ENCODE measurements at places on chromosomes 1 and 21.

DNA sequence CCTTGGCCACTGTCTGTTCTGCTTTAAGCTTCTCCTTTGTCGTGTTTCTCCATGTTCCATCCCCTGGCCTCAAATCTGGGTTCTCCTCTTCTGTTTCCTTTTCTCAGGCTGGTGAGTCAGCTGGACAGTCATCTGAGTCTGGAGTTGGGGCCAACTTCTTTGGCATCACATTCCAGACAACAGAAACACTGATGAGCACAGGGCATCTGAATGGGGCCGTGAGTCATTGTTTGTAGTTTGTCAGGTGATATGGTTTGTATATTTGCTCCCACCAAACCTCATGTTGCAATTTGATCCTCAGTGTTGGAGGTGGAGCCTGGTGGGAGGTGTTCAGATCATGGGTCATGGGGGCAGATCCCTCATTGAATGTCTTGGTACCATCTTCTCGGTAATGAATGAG lies 14.3 kb upstream of the OLIG2 start:
- DNase-seq = no peak

DNA sequence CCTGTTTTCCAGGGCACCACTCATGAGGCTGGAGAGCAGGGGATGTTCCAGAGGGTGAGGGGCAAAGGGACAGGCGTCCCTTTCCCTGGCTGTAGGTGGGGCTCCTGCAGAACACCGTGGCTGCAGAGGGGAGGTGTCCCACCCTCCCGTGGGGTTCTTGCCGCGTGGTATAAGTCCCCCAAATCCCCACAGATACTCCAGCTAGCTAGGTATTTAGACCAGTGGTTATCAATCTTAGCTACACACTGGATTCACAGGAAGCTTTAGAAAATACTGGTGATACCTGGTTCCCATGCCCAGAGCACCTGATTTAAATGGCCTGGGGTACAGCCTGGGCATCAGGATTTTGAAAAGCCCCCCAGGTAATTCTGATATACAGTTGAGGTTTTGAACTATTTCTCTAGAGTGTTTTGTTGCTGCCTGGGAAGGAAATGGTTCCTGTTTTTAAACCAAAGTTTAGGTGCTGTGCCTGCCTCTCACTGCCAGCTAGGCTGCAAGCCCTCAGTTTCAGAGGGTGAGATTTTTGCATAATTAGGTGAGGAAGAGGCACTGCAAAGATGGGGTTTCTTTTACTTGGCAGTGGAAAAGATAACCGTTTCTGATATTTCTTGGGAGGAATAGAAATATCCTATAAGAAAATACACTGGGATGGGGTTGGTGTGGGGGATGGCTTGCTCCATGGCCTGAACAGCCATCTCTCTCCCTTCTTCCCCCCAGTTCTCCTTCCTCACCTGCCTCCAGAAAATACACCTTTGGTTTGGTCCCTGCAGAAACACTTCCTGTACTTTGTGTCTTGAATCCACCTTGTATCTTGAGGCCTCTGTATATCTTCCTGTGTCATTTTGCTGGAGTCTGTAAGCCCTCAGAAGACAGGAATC lies 51.7 kb downstream of the RASSF5 start:
- no peak for DNase-seq

- DNase-seq = no peak
Measured at GRCh38 chr1:155196893-155197638, 10.6 kb downstream of the THBS3 start.

GRCh38 chr1:232788235-232788872 lies 16.9 kb upstream of the MAP10 start:
- no peak for DNase-seq

DNA sequence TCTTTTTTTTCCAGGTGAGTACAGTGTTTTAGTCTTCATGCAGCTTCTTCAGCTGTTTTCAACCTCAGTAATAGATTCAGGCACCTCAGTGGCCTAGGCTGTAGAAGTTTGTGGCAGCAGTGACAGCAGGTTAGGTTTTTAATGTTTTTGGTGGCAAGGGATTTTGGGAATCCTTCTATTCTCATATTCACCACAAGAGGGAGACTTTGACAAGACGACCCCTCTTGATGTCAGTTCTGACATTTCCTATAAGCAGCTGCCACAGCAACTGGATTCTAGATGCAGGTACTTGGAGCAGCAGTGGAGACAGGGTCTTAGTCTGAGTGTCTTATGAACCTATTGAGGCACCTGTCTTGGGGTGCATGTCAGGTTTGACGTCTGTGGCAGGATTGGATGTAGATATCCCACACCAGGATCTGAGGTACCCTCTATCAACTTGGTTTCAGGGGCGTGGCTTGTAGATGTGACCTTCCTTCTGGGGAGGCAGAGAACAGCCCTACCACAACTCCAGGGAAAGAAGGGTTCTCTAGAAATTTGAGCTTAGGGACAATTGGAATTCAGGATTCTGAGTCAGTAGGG lies 1104.2 kb upstream of the TMPRSS15 start:
- no peak for DNase-seq

- no peak for DNase-seq
Measured at GRCh38 chr1:10901091-10901890, 104.8 kb upstream of the CASZ1 start.

- DNase-seq = no peak
Measured at GRCh38 chr1:19151537-19151936, 58.5 kb downstream of the UBR4 start.

DNA sequence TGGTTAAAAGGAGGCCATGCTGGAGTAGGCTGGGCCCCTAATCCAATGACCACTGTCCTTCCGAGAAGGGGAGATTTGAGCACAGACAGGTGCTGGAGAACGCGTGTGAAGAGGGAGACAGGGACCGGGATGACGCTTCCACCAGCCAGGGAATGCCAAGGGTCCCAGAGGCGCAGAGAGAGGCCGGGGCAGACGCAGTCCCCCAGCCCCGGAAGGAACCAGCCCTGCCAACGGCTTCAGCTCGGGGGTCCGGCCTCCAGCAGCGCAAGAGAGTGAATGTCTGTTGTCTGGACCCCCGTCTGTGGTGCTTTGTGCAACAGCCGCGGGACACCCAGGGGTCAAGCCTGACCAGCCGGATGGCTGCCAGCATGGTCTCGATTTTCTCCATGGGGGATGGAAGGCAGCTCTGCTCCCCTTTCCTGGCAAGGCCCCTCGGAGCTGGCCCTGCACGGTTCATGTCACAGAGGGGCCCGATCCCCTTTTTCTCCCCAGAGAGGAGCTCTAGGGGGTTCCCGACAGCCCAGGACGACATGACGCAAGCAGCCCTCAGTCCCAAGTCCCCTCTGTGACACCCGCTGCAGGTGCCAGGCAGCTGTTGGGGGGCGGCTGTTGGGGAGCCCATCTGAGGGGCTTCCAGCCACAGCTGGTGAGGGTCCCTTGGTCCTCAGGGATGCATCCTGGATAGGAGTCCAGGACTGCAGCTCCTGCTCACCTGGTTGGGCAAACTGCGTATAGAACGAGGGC lies 73.5 kb downstream of the SIK1 start:
- DNase-seq = no peak

- no peak for DNase-seq
Measured at GRCh38 chr1:912740-913301, 10.9 kb upstream of the SAMD11 start.

GRCh38 chr1:93600663-93601062 lies 81.0 kb downstream of the BCAR3 start:
- no peak for DNase-seq

DNA sequence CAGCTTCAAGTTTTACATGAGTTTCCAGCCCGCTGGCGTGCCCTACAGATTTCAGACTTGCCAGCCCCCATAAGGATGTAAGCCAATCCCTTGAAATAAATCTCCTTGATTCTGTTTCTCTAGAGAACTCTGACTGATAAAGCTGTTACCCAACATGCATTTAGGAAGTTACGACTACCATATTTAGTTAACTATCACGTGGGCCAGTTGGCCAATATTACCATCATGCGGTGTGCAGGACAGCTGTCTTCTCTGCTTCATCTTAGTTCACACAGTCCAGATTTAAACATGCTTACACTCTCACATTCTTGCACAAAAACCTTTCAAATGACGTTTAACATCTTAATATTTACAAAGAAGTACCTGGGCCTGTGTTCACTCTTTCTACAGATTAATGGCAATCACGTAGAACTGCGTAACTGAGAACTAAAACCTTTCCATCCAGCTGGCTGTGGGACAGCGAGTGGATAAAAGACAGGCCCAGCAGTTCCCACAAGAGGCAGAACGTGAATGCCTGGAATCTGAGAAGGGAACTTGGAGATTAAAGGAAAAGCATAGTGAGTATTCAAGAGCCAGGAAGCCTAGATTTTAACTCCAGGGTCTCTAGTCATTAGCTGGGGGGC lies 20.8 kb downstream of the FAM177B start:
- DNase-seq = no peak

DNA sequence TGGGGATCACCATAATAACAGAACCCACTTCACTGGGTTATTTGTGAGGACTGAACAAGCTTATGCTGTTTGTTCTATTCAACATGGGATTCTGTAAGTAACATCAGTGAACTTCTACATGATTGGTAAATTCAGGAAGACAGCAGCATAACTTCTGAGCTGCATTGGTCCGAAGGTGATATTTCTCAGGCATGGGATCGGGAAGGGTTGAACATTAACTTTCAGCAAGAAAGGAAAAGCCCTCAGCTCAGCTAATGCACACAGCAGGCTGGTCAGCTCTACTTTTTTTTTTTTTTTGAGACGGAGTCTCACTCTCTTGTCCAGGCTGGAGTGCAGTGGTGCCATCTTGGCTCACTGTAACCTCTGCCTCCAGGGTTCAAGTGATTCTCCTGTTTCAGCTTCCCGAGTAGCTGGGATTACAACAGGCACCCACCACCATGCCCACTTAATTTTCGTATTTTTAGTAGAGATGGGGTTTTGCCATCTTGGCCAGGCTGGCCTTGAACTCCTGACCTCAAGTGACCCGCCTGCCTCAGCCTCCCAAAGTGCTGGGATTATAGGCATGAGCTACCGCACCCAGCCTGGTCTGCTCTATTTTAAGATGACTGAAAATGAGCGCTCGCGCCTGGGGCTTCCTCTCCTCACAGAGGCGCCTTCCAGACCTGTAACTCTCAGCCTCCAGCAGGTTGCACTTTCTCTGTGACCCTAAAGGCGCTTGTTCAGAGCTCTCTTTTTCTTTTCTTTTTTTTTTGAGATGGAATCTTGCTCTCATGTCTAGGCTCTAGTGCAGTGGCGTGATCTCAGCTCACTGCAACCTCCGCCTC lies 42.2 kb downstream of the ECE1 start:
- DNase-seq = no peak

- no peak for DNase-seq
Measured at GRCh38 chr1:169624912-169625311, 5.0 kb downstream of the SELP start.

- no peak for DNase-seq
Measured at GRCh38 chr1:92901699-92902405, 59.4 kb downstream of the DIPK1A start.

GRCh38 chr1:147611021-147611426 lies 59.3 kb downstream of the ACP6 start:
- no peak for DNase-seq

DNA sequence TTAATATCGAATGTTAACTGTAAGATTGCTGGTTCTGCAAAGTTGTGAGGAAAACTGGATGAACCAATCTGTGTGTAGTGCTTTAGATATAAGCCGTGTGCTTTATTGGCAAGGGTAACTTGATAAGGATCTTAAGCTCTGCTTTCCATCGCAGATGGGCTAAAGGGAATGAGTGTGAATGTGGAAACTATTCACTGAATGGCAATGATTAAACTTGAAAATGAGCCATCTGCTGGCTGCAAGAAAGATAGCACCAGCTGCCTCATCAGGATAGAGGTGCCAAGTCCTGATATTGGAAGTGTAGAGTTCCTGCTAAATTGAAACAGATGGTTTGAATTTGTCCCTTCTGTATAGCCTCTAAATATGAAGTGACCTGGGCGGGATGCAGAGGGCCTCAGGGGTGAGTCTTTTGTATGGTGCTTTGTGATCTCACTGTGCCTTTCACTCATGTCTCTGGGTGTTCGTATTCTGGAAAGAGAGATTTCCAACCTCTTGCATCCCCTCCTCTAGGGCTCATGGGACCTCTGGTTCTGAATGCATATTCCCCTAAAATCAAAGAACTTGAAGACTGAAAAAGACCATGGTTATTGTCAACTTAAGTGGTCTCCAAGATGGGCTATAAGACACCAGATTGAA lies 9.2 kb downstream of the FCRL3 start:
- peak; percentile 54 for DNase-seq

GRCh38 chr1:80447526-80447925 lies 1353.2 kb upstream of the ADGRL2 start:
- DNase-seq = no peak

- DNase-seq = no peak
Measured at GRCh38 chr1:6582370-6582769, 2.6 kb downstream of the ZBTB48 start.

DNA sequence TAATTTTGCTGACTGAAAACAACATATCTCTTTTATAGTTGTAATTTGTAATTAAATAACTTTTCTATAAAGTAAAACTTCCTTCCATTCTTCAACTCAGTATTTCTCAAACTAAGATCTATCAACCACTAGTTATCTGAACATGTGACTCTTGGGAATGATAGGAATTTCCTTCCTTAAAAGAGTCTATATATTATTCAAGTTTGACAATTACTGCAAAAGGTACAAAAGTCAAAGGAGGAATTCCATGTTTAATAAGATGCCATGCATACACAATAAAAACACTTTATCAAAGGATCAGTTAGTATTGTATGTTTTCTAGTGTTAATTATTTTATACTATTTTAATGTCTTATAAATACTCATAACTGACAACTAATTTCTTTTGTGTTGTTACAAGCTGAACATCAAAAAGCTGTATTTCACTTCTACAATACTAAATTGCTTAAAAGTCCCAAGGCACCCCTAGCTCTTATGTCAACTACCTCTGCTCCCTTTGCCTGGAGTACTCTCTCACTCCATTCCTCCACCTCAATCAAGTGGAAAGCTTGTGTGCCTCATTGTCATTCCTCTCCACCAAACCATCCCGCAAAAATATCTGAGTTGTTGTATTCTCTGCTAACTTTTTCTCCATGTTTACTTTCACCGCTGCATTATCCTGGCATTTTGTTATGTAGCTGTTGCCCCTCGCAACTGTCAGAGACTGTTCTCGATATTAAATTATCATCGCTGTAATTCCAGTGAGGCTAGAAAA lies 67.9 kb downstream of the SLC44A5 start:
- no peak for DNase-seq

DNA sequence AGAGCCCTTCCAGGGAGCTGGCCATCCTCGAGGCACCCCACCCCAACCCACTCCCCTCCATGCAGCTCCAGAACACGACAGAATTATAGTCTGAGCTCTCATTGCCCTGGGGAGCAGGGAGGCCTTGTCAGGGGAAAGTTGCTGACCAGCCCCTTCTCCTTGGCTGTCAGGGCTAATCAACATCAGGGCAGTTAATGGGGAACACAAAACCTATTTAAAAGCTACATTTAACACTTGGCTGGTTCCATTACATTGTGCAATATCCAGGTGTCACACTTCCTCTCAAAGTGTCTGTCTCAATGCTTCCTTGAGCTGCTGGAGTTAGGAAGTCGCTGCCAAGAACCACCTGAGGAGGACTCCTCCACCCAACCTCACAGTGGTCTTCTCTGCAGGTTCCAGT lies 111.8 kb upstream of the GRIK3 start:
- no peak for DNase-seq

- DNase-seq = peak; percentile 26
Measured at GRCh38 chr1:21174654-21175323, 1.9 kb downstream of the EIF4G3 start.
